Activated T-cell treated with anti-CD3 and anti-CD28 coated beads for 1 hour (primary cell): ENCODE measurements at places on chromosomes 4 and X.

- no peak for DNase-seq
Observed at GRCh38 chr4:122861172-122861943, 34.7 kb downstream of the FGF2 start.

DNA sequence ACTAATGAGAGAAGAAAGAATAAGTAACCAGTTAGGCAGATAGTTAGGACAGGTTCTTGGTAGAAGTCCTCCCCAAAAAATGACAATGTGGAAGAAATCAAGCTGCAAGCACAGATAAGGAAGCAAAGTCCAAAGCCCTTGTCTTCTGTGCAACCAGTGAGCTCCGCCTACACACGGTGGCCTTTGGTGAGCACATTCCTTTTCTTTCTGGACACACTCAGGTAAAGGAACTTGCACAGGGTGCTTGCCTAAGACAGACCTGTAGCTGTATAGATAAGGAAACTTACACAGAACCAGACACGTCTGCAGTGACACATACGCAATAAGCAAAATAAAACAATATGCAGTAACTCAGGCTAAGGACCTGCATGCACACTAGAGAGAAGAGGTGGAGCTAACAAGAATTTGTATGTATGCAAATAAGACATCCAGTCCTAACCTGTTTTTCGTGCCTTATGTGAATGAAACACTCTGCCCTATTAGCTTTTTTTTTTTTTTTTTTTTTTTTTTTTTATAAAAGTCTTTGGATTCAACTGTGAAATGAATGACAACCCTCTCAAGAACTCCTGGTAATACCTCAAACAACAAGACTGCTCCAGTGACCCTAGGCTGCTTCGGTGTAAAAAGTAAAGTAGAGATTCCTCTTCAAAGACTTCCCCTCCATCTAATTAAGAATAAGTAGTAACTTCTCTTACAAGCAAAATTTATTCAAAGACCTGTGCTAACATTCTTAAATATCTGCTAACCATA lies 48.8 kb downstream of the UGT2B10 start:
- DNase-seq = no peak

- DNase-seq = no peak
Observed at GRCh38 chrX:152923599-152923998, 25.7 kb downstream of the ZNF185 start.

GRCh38 chrX:151821226-151821625 lies 86.7 kb downstream of the CNGA2 start:
- DNase-seq = no peak

GRCh38 chr4:39846120-39846519 lies 131.6 kb downstream of the PDS5A start:
- no peak for DNase-seq

- DNase-seq = no peak
Observed at GRCh38 chr4:34676400-34676799, 1567.9 kb downstream of the ARAP2 start.
